SJCRH30 (cell line): ENCODE measurements at places on chromosomes 1 and 21. TPM values are rescaled to one million over a fixed set of nuclear protein-coding genes. Genes with fewer than 3 reads are reported as not detected.

FAM163A gene
- total RNA-seq: not detected in 2 replicates

SIM2 gene
- 0.06 TPM in 1 of 2 replicates, not detected in the other for total RNA-seq

CNN3 gene
- total RNA-seq: 380 and 387 TPM in 2 replicates

LYPD8 gene
- 0.91 and 1.6 TPM in 2 replicates for total RNA-seq

NFASC gene
- 58.7 and 72.0 TPM in 2 replicates for total RNA-seq

HSD3B1 gene
- not detected in 2 replicates for total RNA-seq

RAP1GAP gene
- 5.2 and 8.4 TPM in 2 replicates for total RNA-seq

- DNase-seq: peak; percentile 96
These were observed 471.7 kb upstream of the VAMP3 start for GRCh38 chr1:7299329-7299799.

DNA sequence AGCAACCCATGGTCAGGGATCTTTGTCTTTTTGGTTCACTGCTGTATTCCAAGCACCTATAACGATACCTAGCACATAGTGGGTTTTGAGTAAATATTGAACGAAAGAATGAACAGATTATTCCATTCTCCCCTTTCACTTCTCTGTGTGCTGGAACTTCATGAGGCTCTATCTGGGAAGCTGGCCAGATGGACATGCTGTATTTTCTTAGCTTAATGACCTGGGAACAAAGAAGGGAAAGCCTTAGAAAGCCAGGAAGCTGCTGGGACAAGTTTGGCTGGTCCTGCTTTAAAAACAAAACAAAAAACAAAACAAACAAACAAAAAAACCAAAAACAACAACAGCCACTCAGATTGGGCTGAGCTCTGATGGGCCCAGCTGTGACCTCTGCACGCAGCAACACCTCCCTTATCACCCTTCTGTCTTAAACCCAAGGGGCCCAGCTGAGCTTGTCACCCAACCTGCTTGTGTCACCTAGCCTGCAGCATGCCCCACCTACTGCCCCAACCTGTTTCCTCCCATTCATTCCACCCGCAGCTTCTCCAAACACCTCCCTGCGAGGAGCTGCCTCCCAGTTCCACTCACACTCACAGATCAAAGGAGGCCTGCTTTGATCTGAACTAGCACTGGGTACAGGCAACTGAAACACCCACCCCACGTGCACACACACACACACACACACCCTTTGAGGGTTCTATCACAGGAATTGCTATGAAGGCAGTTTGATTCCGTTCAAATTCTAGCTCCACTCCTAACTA lies 37.1 kb downstream of the SLC30A1 start:
- no peak for DNase-seq

- no peak for DNase-seq
These were observed 3.8 kb downstream of the CMPK1 start for GRCh38 chr1:47337350-47337749.

- DNase-seq: no peak
These were observed 4.2 kb downstream of the TFAP2E start for GRCh38 chr1:35577071-35577998.

GRCh38 chr21:35226328-35226727 lies 177.2 kb upstream of the RUNX1 start:
- peak; percentile 51 for DNase-seq

DNA sequence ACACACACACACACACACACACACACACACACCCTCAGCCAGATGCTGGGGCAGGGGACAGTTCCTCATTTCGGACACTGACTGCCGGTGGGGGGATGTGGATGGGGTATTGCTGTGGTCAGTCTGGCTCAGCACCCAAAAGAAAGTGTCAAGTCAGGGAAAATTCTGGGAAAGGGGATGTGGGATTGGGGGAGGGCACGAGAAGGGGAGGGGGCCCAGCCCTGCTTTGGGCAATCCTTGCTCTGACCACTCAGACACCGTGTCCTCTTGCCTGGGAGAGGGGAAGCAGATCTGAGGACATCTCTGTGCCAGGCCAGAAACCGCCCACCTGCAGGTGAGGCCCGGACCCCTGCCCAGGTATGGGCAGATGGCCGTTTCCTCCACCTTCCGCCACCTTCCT lies at the start of gene C1QC:
Gene C1QC (plus strand): TSS at position 253 of the 400 bp plus-strand sequence. CDS start 391 bp downstream, outside the sequence.
- no peak for DNase-seq

DNA sequence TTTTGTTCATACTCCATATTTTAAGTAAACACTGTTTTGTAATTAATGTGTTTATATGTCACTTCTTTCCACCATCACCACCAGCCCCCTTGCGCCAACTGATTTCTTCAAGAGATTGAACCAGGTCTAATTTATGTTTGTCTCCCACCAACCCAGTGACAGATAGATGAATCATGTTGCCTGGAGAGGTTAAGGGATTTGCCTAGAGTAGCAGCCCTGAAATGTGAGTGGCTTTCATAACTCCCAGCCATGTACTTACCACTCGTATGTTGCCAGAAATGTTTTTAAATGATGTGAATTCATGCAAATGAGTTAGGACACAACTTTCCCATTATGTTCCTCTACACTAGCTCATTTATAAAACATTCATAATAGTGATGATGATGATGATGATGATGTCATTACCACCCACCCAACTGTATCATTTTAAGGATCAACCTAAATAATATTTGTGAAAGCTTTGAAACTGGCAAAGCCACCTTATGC lies 86.9 kb downstream of the LRRC8D start:
- no peak for DNase-seq

GRCh38 chr1:246794828-246795671 lies 70.8 kb downstream of the SCCPDH start:
- DNase-seq: peak; percentile 43

- DNase-seq: no peak
These were observed 18.4 kb downstream of the PSEN2 start for GRCh38 chr1:226888816-226889215.

DNA sequence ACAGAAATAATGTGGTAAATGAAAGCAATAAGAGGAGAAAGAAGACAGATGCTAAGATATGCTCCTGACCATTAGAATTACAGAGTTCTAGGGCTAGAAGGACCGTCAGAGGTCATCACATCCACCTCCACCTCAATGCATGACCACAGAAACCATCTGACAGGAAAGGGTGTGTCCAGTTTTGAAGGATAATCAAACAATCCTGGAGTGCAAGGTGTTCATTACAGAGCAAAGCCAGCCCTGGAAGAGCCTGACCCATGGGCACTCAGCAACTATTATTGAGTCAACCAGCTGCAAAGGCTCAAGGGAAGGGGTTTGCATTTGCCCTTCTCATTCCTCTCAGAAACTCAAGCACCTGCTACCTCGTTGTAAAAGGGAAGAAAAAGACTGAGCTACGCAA lies 46.4 kb downstream of the TOR1AIP2 start:
- no peak for DNase-seq

GRCh38 chr1:17572264-17572985 lies 32.9 kb downstream of the ARHGEF10L start:
- DNase-seq: no peak

- DNase-seq: no peak
These were observed 19.7 kb upstream of the ARF1 start for GRCh38 chr1:228062812-228063211.
